ENCODE measurements at places on chromosomes 13 and 19. TPM values are rescaled to one million over a fixed set of nuclear protein-coding genes. Genes with fewer than 3 reads are reported as not detected.

- H3K27ac ChIP-seq = no peak overlapping the region
- H3K27me3 ChIP-seq = no peaks in the 10 kb centered on the region
- DNase-seq = no peak
- H3K4me3 ChIP-seq = no peak overlapping the region
Measured at GRCh38 chr19:47680858-47681332, 32.3 kb upstream of the EHD2 start.

Gene ZNF296
- total RNA-seq = 0.98 TPM

GRCh38 chr13:101520672-101521071, 68.2 kb downstream of the ITGBL1 start:
- no peaks in the 10 kb centered on the region for H3K36me3 ChIP-seq
- H3K4me1 ChIP-seq = no peaks in the 10 kb centered on the region
- no peak for DNase-seq
- no peaks in the 10 kb centered on the region for H3K27me3 ChIP-seq
- no peak overlapping the region for H3K27ac ChIP-seq

Gene NCCRP1
- 2.9 TPM for total RNA-seq

DNA sequence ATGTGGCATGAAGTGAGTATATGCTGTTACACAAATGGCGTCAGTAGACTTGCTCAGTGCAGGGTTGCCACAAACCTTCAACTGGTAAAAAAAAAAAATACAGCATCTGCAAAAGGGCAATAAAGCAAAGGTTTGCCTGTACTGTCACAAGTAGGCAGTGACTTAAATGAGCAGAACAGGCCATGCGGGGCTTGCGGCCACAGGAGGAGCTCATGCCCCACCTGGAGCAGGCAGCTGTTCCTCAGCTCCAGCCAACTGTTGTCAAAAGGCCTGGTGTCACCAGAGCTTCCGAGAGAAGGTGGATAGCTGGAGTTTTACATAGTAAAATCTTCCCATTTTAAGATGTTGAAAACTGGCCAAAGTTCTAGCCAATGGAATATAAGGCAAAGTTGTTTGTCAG, 7.7 kb downstream of the ATP7B start:
- H3K27me3 ChIP-seq = no peaks in the 10 kb centered on the region
- H3K4me1 ChIP-seq = no peaks in the 10 kb centered on the region
- no peak overlapping the region for H3K27ac ChIP-seq
- no peaks in the 10 kb centered on the region for H3K36me3 ChIP-seq
- H3K4me3 ChIP-seq = no peak overlapping the region
- no peak for DNase-seq

Gene MBD3L3
- not detected for total RNA-seq

Gene CHAF1A
- 7.9 TPM for total RNA-seq

DNA sequence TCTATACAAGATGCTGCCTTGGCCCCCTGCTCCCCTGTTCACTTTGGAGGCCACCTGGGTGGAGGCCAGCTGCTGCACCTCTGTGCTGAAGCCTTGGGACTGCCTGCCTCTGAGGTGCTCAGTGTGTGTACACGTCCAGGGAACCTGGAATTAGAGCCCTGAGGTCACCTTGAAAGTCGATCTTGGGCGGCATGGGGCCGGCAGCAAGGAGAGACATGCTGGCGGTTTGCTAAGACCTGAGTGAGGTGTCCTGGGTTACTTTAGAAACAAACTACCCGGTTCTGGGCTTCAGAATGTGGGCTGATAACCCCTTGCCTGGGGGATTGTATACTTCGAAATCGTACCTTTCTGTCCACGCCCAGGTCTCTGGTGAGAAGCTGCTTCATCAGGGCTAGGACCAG, 25.5 kb downstream of the TSSK6 start:
- H3K4me1 ChIP-seq = peaks cover 9% of the 10 kb centered on the region
- DNase-seq = no peak
- H3K27ac ChIP-seq = peak overlapping the region; percentile 77
- no peaks in the 10 kb centered on the region for H3K27me3 ChIP-seq
- peaks cover 6% of the 10 kb centered on the region for H3K36me3 ChIP-seq
- H3K4me3 ChIP-seq = no peak overlapping the region

Gene TRPM4
- 34.0 TPM for total RNA-seq

DNA sequence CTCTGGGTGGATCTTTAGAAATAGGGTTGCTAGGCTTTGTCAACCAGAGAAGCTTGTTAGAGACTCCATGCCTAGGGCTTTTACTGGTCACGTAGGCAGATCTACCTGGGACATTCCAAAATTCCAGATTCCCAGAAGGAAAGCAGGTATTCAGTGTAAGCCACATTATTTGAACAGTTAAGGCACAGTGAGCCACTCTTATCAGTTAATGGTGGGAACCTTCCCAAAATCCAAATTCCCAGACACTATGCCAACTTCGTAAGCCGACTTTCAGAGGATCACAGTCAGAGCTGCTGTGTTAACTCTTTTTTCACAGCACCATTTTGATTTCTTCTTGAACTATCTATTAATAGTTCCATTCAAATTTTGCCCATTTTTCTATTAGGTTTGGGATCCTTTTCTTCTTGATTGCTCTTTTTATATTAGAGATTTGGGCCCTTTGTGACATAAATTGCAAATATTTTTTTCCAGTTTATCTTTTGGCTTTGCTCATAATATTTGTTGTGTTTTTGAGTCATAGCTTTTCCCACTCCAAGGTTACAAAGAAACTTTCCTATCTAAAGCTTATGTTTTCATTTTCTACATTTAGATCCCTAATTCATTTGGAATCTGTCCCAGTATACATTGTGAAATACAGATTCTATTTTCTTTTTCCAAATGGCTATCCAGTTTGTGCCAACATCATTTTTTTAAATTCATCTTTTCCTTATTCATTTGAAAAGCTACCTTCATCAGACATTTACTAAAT, 77.3 kb downstream of the DHRS12 start:
- no peak for DNase-seq
- H3K36me3 ChIP-seq = no peaks in the 10 kb centered on the region
- no peak overlapping the region for H3K27ac ChIP-seq
- H3K4me3 ChIP-seq = no peak overlapping the region

DNA sequence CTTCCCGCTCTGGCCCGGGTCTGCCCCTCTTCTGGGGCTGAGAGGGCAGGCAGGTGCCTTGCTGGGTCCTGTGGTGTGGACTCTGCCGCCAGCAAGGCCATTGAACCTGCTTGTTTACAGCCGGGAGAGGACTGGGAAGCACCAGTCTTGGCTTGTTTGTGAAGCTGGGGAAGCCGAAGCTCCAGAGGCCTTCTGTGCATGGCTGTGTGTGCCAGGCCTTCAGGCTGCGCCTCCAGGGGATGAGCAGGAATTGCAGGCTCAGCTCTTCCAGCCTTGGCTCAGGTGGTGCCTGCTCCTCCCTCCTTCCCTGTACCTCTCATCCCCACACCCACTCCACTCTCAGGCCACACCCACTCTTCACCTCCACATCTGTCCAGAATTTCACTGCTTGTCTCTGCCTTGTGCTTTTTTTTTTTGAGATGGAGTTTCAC, 17.5 kb downstream of the NDUFB7 start:
- no peak overlapping the region for H3K4me3 ChIP-seq
- no peaks in the 10 kb centered on the region for H3K36me3 ChIP-seq
- H3K4me1 ChIP-seq = peaks cover 11% of the 10 kb centered on the region
- DNase-seq = peak; percentile 75
- peak overlapping the region; percentile 77 for H3K27ac ChIP-seq

Gene SLC15A1
- total RNA-seq = not detected

DNA sequence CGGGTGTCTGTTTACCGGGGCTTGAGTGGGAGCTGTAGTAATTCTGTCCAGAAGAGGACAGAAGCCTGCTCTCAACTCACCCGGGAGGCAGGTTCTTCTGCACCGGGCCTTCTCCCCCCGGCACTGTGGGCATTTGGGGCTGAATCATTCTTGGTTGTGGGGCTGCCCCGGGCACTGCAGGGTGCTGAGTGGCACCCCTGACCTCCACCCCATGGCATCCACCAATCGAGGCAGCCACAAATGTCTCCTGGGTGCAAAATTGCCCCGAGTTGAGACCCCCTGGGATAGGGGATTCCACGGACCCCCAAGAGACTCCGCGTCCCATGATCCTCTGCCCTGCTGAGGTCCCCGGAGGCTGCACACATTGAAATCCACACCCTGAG, 68.8 kb downstream of the GNG7 start:
- H3K4me1 ChIP-seq = peaks cover 4% of the 10 kb centered on the region
- H3K27ac ChIP-seq = no peak overlapping the region
- H3K27me3 ChIP-seq = no peaks in the 10 kb centered on the region
- no peak overlapping the region for H3K4me3 ChIP-seq
- no peaks in the 10 kb centered on the region for H3K36me3 ChIP-seq
- DNase-seq = no peak

Gene CYP4F12
- 3.5 TPM for total RNA-seq
